NCI-H2081 (cell line): ENCODE measurements at places on chromosomes 5 and 9.

DNA sequence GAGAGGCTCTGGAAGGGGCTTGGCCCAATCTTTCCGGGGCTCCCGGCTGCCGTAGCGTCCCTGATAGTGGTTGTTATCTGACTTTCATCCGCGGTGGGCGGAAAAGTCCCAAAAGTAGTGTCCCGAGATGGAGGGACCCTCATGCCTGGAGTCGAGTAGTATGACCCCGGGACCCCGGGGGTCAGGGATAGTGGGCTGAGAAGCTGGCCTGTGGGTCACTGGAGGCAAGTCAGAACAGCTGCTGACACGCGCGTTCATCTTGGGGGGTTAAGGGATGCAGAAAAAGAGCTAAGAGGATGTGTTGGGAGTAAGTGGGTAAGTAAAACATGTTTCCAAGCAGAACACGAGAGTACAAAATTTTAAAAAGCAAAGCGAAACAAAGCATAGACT is 123.4 kb downstream of the TMEM161B start:
- no peak for DNase-seq

DNA sequence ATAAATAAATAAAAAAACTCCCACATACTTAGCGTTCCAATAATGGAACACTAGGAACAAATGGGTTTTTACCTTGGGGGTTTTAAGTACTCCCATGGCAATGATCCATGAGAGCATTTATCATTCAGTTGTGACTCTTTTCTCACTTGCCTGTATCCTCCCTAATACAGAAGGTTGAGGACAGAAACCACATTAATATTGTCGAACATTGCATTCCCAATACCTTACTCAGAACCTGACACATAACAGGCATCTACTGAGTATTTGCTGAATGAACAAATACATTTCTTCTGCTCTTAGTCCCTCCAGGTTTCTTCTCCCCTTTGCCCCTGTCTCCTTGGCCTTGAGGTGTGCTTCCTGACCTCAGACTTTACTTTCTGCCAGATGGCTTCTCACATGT is 175.9 kb downstream of the CEMIP2 start:
- DNase-seq = no peak

GRCh38 chr9:68951879-68952659 is 61.8 kb downstream of the PRKACG start:
- no peak for DNase-seq

GRCh38 chr5:92687821-92688722 is 892.9 kb downstream of the NR2F1-AS1 start:
- DNase-seq = no peak

GRCh38 chr5:94830520-94830919 is 212.1 kb downstream of the SLF1 start:
- no peak for DNase-seq
